ENCODE measurements at places on chromosomes 3 and 15.

DNA sequence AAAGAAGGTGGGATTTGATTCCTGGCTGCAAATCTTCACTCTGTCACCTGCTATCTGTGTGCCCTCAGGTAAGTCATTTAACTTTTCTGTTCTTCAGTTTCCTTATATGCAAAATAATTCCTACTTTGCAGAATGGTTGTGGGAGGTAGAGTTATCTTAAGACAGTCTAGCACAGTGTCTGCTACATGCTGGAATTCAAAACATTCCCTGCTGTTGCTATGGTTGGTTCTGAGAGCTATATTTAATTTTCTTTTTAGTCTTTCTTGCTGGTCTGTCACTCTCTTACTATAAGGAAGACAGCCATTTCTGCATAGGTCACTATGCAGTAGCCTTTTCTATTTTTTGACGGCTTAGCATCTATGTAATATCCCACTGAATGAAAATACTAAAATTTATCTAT is 4.0 kb upstream of the ADPGK start:
- DNase-seq = no peak

- DNase-seq = no peak
Observed at GRCh38 chr15:74840851-74841775, 1.8 kb downstream of the ULK3 start.

DNA sequence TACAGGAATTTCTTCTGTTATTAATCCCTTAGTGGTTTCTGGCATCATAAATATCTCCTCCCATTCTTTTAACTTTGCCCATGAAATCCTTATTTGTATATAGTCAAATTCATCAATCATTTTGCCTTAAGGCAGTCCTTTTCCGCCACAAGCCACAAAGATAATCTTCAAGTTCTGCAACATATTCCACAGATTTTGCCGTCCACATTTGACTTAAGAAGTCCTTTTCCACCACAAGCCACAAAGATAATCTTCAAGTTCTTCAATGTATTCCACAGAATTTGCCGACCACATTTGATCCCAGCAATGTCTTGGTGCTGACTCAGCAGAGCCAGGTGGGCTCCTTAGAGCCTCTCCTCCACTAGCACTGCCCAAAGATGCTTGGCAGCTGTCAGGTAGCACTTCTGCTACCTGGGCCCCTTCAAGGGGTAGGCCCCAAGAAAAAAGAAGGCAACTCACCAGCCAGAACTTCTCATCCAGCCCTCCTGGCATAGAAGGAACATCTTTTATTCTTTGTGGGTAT is 35.0 kb downstream of the SEC22C start:
- DNase-seq = no peak

- no peak for DNase-seq
Observed at GRCh38 chr15:70121624-70122302, 24.0 kb upstream of the TLE3 start.

GRCh38 chr3:151501923-151502632 is 41.2 kb upstream of the IGSF10 start:
- no peak for DNase-seq

- DNase-seq = no peak
Observed at GRCh38 chr3:108396336-108396735, 100.0 kb downstream of the HHLA2 start.

DNA sequence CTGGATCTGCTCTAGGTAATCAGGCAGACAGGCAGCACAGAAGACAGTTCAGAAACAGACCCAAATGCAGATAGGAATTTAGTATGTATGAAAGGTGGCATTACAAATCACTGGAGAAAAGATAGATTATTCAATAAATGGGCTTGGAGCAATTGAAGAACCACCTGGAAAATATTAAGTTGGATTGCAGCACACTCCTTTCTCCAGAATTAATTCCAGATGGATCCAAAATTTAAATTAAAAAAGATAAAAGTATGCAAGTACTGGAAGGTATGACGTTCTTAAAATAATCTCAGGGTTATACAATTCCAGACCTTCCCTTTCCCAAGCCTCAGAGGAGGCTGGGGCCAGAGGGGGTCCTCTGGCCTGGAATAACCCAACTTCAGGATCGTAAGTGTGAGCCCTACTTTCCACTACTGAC is 32.5 kb downstream of the HRH1 start:
- DNase-seq = no peak

- no peak for DNase-seq
Observed at GRCh38 chr3:41974223-41974622, 12.3 kb upstream of the ULK4 start.

DNA sequence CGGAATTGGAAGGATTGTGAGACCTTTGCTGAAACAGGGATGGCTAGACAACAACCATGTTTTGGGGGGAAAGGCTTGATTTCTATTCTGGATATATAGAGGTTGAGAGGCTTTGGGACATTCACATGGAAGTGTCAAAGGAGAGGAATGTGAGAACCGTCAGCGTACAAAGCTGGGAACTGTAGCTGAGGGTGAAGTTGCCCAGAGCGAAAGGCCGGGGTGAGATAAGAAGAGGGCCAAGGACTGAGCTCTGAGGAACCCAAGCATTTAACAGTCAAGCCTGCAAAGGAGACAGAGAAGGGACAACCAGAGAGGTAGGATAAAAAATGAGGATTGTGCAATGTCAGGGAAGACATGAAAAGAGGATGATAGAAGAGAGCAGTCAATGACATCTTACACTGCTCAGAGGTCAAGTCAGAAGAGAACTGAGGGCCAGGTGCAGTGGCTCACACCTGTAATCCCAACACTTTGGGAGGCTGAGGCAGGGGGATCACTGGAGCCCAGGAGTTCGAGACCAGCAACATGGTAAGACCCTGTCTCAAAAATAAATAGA is 41.5 kb upstream of the RAF1 start:
- no peak for DNase-seq

GRCh38 chr15:28133281-28133680 is 34.2 kb upstream of the OCA2 start:
- DNase-seq = no peak

- no peak for DNase-seq
Observed at GRCh38 chr3:122510878-122511535, 3.7 kb downstream of the KPNA1 start.

GRCh38 chr15:44738340-44738984 is 2.1 kb downstream of the TRIM69 start:
- DNase-seq = no peak

DNA sequence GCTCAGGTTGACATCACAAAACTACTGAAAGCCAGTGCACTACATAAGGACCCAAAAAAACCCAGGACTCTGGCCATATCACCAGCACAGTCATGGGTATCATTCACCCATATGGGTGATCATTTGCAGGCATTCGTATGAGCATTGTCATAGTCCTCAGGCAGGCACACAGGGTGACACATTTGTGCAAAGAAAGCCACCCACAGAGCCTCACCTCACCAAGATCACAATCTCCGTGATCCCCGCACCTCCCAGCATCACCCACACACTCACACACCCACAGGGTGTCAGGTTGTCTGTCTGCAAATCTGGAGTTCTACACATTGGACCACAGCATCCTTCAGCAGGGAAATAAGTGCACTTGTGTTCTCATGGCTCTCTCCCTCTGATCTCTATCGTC is 166.0 kb upstream of the LPP start:
- no peak for DNase-seq

- DNase-seq = no peak
Observed at GRCh38 chr3:105613120-105613519, 246.4 kb downstream of the ALCAM start.

DNA sequence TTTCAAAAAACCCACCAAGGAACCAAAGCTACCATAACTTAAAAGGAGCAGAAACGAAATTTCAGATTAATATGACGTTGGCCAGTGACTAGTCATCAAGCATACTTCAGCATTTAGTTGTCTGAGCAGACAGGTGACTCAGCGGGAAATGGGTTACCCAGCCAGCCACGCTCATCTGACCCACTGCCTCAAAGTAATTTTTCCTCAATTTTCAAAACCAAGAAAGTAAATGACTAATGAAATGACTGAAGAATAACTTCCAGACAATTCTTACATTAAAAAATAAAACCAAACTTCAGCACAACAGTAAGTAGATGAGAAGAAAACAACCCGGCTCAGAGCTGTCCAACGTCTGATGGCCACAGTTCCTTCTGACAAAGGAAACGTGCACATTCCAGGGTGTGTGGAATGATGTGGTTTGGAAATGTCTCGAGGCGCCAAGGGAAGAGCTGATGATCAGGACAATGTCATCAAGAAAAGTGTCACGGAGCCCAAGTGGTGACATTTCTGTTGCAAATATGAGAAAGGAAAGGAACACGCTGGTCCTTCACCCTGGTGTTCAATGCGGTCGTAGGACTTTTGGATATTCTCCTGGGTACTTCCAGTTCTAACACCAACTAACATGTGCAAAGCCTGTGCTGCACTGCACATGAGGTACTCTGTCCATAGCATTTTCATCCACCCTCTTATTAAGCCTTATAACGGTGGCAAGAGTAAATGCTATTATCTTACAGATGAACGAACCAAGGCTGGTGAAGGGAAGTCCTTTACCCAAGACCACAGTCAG is 79.1 kb downstream of the FOXP1 start:
- no peak for DNase-seq

GRCh38 chr3:33940149-33940548 is 141.7 kb downstream of the PDCD6IP start:
- no peak for DNase-seq

- no peak for DNase-seq
Observed at GRCh38 chr3:192817053-192817452, 89.7 kb upstream of the FGF12 start.

DNA sequence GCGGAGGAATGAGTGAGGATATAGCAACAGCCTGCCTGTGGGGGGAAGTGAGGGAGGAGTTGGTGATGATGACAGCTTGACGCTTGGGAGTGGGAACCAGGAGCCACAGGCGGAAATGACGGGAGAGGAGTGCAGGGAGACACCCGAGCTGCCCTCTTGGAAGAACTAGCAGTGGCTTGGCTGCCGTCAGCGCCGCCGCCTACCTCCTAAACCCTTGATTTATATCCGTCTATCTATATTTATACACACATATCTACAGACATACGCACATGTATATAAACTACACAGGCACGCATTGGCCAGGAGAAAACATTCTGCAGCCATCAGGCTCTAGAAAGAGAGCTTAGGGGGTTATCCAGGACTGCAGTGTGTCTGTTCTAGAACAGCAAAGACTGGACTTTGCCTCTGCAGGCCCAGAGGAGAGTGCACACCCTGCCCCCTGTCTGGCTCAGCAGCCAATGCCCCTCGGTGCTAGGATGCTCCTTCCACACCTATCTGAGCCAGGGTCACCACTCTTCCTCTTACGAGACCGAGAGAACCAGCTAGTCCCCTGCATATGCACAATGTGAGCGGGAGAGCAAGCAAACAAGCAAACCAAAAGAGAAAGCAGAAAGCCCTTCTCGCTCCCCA is 45.3 kb upstream of the MAGEF1 start:
- DNase-seq = no peak

DNA sequence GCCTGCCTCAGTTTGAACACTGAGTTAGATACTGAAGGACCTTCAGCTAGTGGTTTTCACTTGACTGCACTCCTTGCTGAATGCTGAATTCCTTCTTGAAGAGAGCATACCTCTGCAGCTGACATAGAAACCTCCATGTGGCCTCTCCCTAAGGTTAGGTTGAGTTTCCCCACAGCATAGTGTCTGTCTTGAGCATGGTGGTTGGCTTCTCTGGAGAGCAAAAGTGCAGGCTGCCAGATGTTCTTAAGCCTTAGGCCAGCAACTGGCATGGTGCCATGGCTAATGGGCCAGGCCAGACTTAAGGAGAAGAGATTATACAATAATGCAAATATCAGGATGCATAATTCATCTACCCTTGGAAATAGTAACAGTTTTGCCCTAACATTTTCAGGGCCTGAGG is 545.6 kb upstream of the ZNF385D start:
- no peak for DNase-seq

DNA sequence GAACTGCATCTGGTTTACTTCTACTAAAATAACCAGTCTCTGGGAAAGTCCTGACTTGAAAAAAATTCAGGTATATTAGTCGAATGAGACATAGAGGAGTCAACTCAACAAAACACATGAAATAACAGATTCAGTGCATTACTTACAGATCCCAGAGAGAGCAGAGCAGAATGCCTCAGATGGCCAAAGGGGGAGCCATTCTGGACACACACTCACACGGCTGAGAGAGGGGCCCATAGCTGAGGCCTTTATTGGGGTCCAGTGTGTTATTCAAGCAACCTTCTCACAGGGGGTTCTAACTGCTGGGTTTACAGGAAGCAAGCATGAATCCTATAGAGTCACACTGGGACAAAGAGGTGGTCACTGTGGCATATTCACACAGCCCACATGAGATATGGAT is 135.1 kb upstream of the SNRPN start:
- DNase-seq = no peak

GRCh38 chr3:99172736-99173657 is 271.5 kb upstream of the DCBLD2 start:
- no peak for DNase-seq

GRCh38 chr15:25718169-25718536 is 145.0 kb downstream of the ATP10A start:
- DNase-seq = no peak

DNA sequence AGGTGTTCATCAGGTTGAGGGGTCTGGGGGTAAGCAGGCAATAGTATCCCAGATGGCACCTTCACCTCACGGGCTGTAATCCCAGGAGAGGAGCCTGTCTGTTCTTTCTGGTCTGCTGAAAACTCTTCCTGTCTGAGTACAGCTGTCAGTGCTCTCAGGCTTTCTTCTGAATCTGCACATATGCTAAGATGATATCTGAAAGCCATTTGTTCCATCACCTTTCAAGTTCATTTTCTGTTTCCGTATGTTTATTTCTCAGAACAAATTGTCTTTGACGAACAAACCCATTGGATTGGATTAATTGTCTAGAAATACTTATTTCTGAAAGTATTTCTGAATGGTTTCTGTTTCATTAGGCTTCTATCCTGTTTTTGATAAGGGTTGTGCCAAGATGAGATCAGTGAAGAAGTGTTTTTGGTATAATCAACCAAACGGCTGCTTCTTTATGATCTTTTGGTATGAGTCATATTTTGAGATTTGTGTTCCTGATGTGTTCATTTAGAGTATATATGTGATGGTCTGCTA is 13.3 kb downstream of the ZNF592 start:
- DNase-seq = no peak

GRCh38 chr3:128145279-128145678 is 8.0 kb upstream of the EEFSEC start:
- DNase-seq = no peak

DNA sequence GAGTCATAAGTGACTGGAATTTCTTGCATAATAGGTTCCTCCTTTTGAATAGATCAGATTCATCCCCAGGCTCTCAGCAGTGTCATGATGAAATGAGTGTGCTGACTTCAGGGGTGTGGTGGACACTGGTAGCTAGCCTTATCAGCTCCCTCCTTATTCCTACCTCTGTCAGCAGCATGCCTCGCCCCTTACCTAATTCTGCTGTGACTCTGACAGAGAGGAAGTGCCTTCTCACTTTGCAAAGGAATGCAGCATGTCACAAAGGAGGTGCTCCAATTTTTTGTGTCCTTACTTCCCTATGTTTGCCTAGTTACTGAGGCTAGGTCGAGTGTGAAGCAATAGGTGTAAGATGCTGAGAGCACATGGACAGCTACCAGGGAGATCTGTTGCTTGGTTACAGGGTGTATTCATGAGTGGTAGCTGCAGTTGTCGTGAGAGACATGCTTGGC is 90.6 kb downstream of the TNFAIP8L3 start:
- no peak for DNase-seq

Measured in NCI-H1417 treated with DMSO at 0.1 percent for 48 hours (cell line).